ENCODE measurements at places on chromosomes 4 and X.

DNA sequence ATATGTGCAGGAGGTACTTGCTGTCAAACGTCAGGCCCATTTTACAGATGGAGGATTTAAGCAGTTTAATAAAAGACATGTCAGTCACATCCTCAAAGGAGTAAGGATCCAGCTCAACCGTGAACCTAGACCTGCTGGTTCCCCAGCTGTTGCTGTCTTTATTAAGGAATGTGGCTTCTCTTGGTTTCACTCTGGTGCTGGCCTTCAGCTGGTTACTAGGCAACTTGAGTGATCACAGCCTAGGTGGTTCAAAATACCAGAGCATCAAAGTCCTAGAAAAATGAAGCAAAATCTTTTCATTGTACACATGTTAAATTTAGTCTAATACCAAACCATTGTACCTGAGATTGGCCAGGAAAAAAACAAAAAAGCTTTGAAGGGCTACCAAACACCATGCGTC is 32.7 kb upstream of the GLRA2 start:
- no peak for DNase-seq

DNA sequence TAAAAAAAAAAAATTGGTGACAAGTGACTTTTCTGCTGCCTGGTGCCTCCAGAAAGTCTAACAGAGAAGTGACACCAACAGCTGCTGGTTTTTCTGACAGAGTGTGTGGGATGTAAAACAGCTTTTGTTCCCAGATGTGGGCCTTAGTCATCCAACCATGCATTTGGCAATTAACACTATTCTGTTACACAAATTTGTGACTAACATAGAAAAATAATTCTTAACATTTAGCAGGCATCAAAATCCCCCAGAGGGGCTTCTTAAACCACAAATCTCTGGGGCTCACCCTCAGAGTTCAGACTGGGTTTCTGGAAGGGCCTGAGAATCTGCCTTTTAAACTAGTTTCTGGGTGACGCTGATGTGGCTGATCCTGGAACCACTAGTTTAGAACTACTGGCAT is 100.5 kb upstream of the PCDH7 start:
- DNase-seq, result peak; percentile 27

DNA sequence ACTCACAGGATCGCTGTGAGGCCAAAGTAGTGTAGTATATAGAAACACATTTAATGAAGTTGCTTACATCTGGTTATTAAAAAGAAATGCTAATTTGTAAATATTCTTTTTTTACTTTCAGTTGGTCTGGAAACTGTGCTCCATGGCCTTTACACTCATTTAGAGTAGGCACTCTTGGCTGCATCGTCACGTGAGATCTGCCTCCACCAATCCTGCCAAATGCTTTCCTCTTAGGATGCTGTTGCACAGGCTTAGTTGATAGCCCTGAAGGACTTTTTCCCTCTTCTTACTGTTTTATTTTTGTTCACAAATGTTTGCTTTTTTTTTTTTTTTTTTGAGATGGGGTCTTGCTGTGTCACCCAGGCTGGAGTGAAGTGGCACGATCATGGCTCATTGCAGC is 6.3 kb downstream of the CPE start:
- peak; percentile 28 for DNase-seq

GRCh38 chr4:95027905-95028618 is 270.3 kb downstream of the BMPR1B start:
- DNase-seq, result no peak

GRCh38 chr4:80446664-80447063 is 111.1 kb downstream of the CFAP299 start:
- DNase-seq, result no peak

Measured in Ammon's horn (tissue), 1 donor.